Astrocyte of the cerebellum (primary cell): ENCODE measurements at places on chromosomes 11 and 22.
A peak's percentile ranks its signal among the peaks of the same experiment; 100 is the strongest.

- no peak for DNase-seq
Observed at GRCh38 chr22:16831257-16831656, 6.0 kb upstream of the XKR3 start.

- no peak for DNase-seq
Observed at GRCh38 chr11:24070435-24070834, 426.4 kb upstream of the LUZP2 start.

DNA sequence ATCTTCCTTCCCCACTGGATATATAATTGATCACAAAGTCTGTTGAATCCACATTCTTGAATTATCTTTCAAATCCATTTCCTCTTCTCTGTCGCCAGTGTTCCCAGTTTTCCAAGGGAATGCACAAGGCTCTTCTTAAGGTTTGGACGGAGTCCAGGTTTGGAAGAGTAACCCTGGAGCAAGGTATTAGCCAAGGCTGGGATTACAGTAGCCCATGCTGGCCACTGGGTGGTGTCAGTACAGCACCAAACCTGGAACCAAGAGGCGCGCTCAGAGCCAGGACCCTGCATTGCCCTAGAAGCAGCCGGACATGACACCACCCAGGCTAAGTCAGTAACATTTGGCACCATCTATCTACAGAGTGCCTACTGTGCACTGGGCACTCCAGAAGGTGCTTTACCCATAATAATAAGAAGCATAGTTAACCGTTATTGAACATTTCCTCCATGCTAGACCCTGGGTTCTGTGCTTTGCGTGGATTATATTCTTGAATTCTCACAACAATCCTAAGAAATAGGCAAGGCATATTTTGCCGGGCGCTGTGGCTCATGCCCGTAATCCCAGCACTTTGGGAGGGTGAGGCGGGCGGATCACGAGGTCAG lies 48.0 kb upstream of the CLPB start:
- peak; percentile 49 for DNase-seq

DNA sequence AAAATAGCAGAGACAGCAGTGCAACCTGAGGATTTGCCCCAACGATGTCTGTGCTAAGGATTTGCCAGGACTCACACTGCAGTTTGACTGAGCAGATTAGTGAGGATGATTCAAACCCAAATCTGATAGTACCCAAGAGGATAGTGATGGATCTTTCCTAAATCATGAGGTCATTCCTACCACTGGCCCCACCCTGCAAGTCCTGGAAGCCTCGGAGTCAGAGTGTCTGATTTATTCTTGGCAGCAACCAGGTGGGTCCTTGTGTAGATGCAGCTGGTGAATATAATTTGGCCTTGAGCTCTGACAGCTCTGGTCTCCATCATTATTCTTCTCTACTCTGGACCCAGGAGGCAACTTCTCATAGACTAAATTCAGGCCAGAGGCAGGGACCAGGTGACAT lies 179.3 kb upstream of the RAG2 start:
- no peak for DNase-seq

DNA sequence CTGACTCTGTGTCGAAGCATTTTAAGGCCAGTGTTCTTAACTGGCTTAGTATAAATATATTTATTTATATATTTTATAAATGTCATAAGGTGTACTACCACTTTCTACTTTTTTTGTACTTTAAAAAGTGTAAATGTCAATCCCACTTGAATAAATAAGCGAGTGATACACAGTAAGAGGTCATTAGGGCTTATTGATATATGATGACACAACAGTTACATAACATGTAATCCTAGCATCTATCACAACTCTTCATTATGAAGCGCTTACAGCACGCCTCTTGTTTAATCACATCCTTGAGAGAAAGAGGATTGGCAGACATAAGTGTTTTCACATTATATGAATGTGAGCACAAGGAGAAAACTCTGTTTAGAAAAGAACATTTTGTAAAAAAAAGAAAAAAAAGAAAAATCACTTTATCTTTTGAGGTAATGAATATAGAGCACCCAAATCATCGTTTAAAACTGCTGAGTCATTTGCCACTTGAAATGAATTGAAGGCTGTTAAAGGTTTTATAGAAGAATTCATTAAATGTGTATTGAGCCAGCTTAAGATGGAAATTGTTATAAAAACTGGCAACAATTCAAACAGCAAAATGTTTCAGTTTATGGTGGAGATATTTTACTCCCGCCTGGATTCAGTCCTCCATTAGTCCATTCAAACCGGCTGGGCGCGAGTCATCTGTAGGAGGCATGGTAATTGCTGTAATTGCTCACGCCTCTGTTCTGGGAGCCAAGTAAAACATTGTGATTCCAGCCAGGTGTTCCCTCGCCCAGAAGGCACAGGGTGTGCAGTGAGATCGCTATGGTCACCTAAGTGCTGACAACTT lies 627.3 kb upstream of the KIRREL3 start:
- no peak for DNase-seq

GRCh38 chr11:76313271-76313670 lies 67.7 kb downstream of the THAP12 start:
- no peak for DNase-seq

DNA sequence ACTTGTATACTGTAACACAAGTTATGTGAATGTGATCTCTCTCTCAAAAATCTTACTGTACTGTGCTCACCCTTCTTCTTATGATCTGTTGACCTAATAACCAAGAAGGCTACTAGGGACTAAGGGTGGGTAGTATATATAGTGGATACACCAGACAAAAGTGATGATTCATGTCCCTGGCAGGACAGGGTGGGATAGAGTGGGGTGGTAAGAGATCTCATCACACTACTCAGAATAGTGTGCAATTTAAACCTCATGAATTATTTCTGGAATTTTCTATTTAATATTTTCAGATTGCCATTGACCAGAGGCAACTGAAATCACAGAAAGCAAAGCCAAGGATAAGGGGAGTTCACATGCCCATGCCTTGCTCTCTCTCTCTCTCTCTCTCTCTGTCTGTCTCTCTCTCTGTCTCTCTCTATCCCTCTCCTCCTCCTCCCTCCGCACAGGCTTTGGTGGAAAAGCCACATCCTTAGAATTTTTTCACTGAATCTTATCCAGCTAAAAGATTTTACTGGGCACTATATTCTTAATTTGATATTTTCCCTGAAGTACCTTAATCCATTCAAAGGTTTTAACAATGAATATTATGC lies 12.0 kb upstream of the STK33 start:
- DNase-seq = no peak

GRCh38 chr22:47963660-47964059 lies 1201.2 kb downstream of the TBC1D22A start:
- no peak for DNase-seq

GRCh38 chr11:122902951-122903350 lies 20.4 kb downstream of the JHY start:
- no peak for DNase-seq

DNA sequence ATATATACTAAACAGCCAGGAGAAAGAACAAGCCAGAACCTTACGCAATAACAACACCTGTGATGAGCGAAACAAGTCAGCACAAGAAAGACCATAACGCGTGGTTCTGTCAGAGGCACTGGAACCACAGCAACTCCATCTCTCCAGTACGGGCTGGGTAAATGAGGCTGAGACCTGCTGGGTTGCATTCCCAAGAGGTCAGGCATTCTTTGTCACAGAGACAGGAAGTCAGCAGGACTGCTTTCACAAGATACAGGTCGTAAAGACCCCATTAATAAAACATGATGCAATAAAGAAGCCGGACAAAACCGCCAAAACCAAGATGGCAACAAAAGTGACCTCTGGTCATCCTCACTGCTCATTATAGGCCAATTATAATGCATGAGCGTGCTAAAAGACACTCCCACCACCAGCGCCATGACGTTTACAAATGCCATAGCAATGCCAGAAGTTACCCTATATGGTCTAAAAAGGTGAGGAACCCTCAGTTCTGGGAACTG lies 21.7 kb downstream of the TPST2 start:
- no peak for DNase-seq

GRCh38 chr11:11577932-11578911 lies 43.6 kb downstream of the GALNT18 start:
- no peak for DNase-seq

DNA sequence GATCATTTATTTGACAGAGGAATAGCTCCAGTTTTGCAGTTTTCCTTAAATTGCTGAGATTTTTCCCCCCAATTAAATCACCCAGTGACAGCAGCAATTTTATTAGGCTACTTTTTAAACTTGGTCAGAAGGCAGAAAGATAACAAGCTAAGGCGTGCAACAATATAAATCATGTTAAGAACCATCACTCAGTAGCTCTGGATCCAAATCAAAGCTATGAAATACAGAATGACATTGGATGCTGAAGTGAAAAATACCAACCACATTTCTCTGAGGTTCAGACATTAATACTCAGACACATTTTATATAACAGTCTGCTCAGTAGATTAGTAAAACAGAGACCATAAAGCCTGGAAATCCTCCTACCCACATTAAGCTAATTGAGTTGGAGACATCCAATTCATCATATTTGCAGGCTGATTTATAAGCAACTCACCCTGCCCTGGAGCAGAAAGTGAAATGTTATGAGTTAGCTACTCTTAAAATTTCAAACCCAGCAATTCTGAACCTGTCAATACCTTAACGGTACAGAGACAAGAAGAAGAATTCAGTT lies 1108.4 kb downstream of the DLG2 start:
- no peak for DNase-seq

DNA sequence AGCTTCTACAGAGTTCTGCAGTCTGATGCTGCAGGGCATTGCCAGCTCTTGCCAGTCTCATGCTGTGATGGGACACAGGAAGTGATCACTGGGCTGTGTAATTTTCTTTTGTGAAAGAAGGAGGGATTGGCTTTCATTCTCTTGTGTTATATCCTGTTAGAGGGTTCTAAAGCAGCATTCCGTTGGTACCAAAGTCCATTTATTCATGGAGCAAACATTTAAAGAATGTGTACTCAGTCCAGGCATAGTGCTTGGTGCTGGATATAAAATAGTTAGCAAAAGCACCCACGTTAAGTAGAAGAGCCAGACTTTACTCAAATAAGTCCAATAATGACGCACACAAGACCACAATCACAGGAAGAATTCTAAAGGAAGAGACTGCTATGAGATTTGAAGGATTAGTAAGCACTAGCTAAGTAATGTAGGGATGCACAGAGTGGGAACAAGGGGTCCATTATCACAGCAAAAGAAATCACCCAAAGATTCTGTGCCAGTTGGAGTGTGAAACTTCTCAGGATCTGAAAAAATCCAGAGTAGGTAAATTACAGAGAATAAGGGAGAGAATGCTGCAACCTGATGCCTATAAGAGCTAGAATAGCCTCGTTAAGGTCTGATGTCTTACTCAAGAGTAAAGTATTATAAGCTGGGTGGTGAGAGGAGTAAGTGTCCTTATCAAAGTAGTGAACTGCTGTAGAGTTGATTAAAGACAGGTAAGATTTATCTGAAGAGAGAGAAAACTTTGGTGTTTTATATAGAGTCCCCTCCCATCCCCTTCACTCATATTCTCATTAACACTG lies 728.3 kb downstream of the METTL15 start:
- peak; percentile 92 for DNase-seq

DNA sequence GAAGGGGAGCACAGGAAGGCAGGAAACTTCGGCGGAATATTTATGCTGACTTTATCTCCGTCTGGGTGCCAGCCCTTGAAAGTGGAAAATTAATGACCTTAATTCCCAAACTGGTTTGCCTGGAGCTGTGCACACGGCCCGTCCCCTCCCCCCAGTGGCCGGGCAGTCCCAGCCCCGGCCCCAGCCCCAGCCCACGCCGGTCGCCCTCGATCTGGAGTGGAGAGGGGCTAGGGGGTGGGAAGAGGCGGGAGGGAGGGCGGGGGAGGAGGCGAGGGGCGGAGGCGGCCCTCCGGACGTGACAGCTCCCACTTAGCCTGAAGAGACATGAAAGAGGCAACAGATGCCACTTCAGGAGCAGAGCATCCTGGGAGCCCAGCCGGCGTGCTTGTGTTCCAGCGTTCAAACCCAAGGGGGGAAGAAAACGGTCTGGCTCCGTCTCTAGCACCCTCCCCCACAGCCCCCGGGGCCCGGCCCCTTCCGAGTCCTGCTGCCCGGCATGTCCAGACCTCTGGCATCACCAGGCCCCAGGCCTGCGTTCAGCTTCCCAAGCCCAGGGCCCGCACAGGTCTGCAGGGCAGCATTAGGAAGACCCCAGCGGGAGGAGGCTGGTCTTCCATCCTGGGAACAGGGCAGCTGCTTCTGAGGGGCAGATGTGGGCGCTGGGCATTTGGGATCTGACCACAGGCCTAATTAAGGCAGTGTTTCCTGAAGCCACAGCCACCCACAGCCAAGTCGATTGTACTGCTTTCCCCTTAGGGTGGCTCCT lies 20.0 kb upstream of the LMO1 start:
- no peak for DNase-seq

- DNase-seq = no peak
Observed at GRCh38 chr22:46948411-46949144, 186.1 kb downstream of the TBC1D22A start.

DNA sequence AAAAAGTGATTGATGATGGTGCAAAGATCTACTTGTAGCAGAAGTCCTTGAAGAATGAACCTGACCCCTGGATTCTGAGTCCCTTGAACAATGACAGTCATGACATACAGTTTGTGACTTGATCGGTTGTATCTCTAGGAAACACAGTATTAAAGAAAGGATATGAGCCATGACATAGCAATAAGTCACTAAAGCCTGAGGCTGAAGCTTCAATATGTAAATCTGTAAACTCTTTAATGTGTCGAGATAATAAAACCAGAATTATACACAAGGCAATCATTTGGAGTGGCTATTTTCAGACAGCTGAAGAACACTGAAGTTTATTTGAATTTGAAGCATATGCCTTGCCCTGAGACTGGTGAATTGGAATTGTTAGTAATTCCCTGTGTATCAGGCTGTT lies 911.5 kb upstream of the RAG2 start:
- DNase-seq = no peak

GRCh38 chr11:9982796-9983579 lies 311.0 kb downstream of the SBF2 start:
- peak; percentile 19 for DNase-seq

DNA sequence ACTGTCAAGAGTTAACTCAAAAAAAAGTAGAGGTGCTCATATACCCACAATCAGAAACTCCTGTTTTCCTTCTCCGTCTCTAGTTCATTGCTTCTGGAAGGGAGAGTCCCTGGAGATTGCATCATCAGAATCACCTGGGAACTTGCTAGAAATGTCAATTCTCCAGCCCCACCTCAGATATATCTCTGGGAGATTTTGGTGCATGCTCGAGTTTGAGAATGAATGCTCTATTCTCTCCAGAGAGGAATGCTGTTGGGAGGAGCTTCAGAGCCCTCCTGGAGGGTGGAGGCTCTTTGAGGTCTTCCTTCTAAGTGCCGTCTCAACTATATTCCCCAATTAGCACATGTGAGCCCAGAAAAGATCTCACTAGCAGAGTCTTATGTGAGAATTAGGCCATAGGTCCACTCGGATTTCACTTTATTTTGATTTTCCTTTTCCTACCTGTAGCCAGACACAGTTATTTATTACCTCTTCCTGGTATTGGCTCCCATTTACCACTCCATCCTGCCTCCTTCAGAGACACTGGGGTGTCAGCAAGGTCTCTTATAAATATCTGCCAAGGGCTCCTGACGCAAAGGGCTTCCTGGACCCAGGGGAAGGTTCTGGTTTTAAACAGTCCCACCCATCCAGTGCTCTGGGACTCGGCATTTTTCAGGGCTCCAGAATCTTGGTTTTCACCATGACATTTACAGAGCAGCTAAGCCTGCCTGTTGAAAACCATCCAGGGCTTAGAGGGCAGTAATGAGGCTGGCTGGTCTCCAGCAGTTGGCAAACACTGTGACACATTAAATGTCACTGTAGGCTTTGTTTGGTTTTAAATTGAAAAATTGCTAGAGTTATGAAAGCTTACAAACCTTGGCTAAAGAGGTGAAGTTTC lies 136.2 kb downstream of the CD44 start:
- no peak for DNase-seq
